Stimulated activated CD4-positive, alpha-beta T cell treated with anti-CD3 and anti-CD28 coated beads, TNF-alpha, amount 100 ng/mL, for 24 hours (primary cell): ENCODE measurements at places on chromosomes 6 and 20.

- DNase-seq, result no peak
These were observed 755.7 kb downstream of the GRIK2 start for GRCh38 chr6:102149191-102149590.

- DNase-seq, result no peak
These were observed 1.9 kb upstream of the ETV7 start for GRCh38 chr6:36389353-36389752.

GRCh38 chr6:87139236-87139635 lies 16.1 kb upstream of the ZNF292 start:
- peak; percentile 58 for DNase-seq

- no peak for DNase-seq
These were observed 153.6 kb downstream of the ZFAND3 start for GRCh38 chr6:37972994-37973757.

DNA sequence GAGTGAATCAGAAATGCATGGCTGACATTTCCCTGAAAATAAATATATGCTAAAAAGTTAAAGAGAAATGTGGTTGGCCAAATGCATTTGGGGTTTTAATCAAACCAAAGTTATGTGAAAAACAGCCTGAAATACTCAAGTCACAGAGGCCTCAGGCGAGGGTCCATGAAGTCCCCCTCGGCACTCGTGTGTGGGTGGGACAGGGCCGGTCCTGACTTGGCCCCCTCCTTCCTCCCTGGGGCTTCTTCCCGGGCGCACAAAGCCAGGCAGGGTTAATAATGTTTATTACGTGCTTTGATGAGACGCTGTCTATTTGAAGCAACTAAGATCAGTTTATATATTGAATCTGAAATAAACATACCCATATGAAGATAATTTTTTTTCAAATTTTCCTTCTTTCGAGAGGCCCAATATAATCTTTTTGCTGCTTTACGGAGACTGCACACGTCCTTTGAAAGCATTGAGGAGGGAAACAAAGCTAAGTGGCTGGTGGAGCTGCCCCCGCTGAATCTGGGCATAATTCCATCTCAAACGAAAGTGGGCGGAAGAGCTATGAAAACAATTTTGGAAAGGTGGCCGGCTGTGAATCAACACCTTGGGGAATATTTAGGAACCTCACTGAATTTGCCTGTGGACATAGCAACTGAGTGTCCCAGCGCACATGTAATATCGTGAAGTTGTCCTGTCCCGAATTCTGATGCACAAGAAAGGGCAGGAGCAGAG lies 55.8 kb upstream of the SMOC2 start:
- DNase-seq, result no peak

DNA sequence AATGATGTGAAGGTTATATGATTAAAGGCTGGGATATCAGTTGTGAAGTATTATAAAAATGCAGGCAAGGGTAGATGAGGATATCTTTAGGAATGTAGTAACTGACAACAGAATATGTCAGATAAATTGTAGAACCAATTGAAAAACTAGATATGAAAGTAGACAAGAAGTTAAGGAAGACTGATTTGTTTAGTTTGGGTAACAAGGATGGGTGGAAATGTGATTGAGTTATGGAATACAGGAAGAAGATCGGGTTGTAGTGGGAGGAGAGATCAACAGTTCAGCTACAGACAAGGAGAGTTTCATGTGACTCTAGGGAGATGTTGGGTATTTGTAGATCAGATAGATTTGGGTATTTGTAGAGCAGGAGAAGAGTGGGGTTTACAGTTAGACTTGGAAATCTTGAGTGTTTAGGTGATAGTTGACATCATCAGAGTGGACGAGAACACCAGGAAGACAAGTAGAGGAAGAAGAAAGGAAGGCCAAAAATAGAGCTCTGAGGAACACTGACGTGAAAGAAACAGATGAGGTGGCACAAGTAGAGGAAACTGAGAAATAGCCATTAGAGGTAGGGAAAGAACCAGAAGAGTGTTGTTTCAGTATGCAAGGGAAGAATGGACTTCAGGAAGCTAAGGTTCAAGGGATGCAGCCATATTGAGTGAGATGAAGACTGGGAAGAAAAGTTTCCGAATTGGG lies 12.1 kb upstream of the TSPYL1 start:
- no peak for DNase-seq

- no peak for DNase-seq
These were observed 426.8 kb downstream of the QKI start for GRCh38 chr6:163841326-163841725.
